ENCODE measurements at places on chromosomes 6 and 20.

GRCh38 chr6:41426438-41426851, 91.0 kb downstream of the NCR2 start:
- DNase-seq: no peak

- no peak for DNase-seq
Measured at GRCh38 chr6:110446405-110446804, 30.0 kb downstream of the SLC22A16 start.

- no peak for DNase-seq
Measured at GRCh38 chr6:156396068-156396771, 381.0 kb upstream of the ARID1B start.

DNA sequence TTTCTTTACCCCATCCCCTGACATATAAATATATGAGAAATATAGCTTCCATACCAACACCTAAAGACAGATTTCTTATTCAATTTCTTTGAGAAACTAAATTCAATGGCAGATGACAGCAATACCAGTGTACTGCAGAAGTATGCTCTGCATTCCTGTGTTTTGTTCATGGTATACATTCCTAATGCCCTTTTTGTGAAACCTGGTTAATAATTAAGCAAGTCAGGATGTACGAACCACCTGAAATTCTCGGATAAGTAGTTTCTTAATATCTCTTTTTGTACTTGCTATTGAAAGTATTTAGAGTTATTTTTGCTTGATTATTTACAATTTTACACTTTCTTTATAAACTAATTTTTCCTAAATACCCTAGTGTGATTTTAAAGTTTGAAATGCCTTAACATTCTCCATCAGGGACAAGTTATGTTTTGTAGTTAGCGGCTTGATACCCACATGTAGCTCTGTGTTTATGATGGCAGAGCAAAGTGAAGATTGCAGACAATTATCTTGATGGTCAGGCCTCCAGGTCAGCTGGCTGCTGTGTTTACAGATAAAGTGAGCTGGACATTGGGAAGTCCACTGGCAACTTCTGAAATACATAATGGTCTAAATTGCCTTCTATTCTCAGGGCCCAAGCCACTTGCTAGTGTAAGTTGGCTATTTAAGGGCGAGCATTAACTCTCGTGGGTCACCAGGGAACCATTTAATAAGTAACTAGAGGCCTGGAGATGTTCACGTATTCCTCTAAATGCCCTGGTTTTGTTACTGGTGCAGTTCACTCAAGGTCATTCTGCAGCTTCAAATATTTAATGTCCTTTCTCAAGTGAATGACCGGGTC, 58.2 kb downstream of the PLCB1 start:
- DNase-seq: no peak

GRCh38 chr20:21575167-21575566, 61.3 kb upstream of the NKX2-2 start:
- DNase-seq: no peak

DNA sequence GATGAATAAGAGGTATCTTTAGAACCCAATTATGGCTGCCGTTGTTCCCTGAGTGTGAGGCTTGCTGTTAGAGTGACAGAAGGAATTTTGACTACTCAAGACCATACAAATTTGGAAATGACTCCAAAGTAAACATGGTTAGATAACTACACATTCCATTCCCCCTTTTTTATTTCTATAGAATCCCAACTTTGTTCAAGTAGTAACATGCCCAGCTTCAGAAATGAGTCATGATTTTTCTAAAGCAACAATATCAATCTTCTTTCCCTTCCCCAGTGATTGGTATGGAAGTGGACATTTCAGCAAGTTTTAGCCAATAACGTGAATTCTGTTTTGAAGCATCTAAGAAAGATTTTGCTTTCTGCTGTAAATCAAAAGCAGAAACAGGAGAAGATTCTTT, 37.8 kb downstream of the HCRTR2 start:
- no peak for DNase-seq

GRCh38 chr20:44609006-44609515, 26.7 kb downstream of the PKIG start:
- no peak for DNase-seq

GRCh38 chr20:2742934-2743559, 50.5 kb downstream of the EBF4 start:
- peak; percentile 60 for DNase-seq

GRCh38 chr20:1075616-1076015, 42.8 kb upstream of the PSMF1 start:
- DNase-seq: no peak

GRCh38 chr6:4180652-4181255, 45.4 kb upstream of the ECI2 start:
- DNase-seq: no peak

- DNase-seq: no peak
Measured at GRCh38 chr6:138572167-138572875, 73.0 kb upstream of the NHSL1 start.

- DNase-seq: no peak
Measured at GRCh38 chr20:59848182-59848581, 85.3 kb downstream of the SYCP2 start.

DNA sequence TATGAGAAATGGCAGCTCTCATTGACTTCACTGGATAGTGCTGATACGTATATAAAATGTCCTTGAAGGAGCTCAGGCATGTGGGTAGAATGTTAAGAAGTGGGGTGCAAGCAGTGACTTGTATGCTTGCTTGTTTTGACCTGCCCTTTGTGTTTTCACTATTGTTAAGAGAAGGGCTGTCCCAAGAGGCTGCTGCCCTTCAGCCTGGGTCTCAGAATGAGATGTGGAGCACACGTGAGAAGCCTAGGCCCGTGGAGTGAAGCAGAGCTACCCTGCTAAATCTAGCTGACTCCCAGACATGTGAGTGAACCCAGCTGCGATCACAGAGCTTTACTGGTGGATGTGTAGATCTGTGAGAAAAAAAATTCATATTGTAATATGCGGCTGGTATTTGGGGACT, 305.3 kb upstream of the RGS17 start:
- no peak for DNase-seq

DNA sequence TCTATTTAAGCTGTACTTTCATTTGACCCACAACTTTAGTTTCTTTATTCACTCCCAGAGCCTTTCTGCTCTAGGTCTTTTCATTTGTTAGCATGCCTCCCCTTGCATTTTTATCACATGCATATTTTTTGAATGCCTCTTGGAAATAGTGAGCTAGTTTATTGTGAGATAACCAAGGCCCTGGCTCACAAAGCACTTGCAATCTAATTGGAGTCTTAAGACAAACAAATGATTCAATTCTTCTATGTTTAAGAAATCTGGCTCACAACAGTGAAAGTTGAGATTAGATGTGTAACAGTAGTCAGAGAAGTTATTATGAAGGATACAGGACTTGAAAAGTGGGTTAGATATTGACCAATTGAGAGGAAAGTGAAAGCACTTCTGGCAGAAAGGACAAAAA, 173.4 kb downstream of the MOXD1 start:
- DNase-seq: no peak

DNA sequence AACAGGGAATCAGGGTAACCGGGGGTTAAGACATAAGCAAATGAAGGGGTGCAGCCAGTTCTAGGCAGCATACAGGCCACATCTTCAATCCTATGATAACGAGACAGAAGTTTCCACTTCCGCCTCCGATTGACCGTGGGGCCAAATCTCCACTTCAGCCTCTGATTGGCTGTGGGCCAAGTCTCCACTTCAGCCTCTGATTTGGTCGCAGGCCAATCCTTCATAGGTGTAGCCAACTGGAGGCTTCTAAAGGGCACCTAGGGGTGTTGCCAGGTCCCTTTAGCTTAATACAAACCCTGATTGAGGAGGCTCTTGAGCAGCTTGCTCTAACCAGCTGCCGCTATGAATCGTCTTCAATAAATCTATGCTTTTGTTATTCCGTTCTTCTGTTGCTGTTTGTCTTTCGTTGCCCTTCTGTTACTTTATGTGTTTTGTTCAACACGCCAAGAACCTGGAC, 2.1 kb upstream of the ERGIC3 start:
- no peak for DNase-seq

- peak; percentile 49 for DNase-seq
Measured at GRCh38 chr6:36120979-36121786, 9.1 kb upstream of the MAPK13 start.

DNA sequence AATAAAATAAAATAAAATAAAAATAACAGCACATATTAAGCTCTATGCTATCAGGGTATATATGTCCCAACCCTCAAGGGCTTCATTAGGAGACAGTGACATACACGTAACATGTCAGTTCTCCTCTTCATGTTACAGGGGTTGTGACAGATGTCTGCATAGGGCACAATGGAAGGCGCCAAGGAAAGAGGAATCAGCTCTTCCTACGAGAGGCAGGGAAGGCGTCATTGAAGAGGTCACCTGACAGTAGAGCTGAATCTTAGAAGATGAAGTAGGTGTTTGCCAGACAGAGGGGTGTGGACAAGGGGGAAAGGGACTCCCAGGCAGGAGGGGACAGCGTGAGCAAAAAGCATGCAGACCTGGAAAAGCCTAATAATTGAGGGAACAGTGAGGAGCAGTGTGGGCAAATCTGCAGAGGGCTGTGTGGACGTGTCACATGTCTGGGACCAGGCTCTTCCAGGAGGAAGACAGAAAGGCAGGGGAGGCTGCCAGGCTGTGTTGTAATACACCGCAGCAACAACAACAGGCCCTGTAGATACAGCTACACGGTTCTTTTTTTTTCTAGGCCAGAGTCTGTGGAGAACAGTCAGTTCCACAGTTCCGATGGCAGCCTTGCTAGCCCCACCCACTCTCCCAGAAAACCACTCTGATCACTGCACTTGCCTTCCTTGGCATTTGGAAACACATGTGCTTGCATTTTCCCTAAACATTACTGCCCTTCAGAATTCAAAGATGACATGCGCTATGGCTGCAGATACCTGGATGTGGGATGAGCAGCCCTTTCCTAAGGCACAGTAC, 2.5 kb upstream of the FKBP5 start:
- DNase-seq: no peak

GRCh38 chr6:26198722-26199056, 111.5 kb downstream of the HFE start:
- DNase-seq: no peak

GRCh38 chr6:148175550-148176188, 167.0 kb upstream of the SASH1 start:
- DNase-seq: no peak

DNA sequence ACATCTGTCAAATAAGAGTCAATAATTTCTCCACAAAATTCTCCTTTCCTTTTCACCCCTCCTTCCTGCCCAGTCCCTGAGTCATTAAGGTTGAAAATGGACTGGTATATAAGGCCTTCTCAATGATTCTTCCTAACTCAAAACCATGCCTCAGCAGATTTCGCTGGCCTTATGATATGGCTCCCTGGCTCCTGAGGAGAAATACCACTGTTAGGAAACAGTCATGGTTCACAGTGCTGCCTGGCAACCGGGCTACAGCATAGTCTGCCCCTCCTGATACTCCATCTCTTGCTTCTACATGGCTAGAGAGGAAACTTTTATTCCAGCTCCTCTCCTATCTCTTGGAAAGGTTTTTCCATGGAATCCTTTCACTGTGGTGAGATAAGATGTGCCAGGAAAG, 4.7 kb downstream of the UBE2J1 start:
- DNase-seq: no peak

DNA sequence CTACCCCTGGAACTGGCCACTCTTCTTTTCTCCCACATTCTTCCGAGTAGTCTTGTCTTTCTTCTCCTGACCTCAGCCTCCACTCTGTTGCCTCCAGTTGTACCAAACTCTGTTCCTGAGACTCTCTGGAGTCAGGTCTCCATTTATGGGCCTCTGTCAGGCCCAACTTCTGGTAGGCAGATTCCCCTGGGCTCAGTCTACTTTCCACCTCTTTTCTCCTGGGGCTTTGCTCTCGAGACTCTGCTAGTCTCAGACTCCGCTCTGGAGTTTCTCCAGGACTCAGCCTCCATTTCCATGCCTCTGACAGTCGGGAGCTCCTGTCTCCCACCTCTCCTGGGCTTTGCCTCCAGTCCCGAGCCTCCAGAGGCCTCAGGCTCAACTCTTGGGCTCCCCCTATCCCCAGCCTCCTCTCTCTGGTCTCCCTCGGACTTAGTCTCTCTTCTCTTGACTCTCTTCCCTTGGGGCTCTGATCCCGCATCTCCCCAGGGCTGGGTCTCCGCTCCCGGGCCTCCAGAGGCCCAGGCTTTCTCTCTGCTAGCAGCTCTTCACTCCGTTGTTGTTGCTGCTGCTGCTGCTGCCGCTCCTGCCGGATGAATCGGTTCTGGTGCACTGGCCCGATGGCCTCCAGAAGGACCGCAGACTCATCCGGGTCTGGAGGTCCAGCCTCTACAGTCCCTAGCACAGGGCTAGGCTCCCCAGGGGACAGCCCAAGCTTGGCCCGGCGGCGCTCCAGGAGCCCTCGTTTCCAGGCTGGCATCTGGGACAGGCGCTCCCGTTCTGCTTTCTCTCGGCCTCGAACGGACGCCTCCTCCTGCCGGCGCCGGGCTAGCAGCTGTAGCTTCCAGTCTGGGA, 1.1 kb downstream of the PPP1R18 start:
- DNase-seq: no peak

DNA sequence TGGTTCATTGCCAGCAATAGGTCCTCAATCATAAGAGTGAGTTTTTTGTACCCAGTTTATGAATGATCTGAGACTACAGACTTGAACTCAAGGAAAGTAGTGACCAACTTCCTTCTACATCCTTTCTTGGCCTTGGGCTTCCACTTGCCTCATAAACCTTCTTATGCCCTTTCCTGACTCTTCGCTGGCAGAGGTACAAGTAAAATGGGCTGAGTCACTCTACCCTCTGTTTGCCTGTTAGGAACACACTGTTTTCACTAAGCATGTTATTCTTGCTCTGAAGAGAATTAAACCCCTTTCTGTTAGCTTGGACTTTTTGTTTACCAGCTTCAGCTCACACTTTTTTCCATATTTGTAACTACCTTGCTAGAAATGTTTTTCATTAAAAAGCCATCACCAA, 74.4 kb downstream of the PKHD1 start:
- no peak for DNase-seq

GRCh38 chr20:16930656-16931055, 182.5 kb downstream of the OTOR start:
- no peak for DNase-seq

DNA sequence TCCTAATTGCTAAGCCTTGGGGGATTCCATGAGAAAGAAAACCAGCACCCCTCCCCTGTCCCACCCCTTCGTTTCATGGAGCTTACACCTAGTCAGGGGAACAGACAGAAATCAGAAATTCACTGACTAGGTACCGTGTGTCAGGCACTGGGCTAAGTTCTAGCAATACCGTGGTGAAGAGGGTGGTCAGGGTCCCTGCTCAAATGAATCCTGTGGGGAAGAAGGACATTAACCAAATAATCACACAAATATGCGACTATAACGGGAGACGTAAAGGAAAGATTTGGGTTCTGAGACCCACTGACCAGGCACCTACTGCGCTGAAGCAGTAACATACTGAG, 65.1 kb upstream of the TOP1 start:
- no peak for DNase-seq

DNA sequence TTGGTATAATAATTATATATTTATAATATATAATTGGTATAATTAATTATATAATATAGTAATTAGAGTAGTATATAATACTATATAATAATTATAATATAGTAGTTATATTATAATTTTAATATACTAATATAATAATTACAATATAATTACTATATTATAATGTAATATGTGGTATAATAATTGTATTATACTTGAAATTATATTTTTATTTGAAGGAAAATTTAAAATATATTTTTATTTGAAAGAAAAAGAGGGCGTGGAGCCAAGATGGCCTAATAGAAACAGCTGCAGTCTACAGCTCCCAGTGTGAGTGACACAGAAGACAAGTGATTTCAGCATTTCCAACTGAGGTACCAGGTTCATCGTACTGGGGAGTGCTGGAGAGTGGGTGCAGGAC, 365.9 kb downstream of the MMUT start:
- no peak for DNase-seq
